Forelimb muscle (tissue), 1 donor: ENCODE measurements at places on chromosomes 2 and 18. TPM values are rescaled to one million over a fixed set of nuclear protein-coding genes. Genes with fewer than 3 reads are reported as not detected.

The IRS1 gene
- polyA plus RNA-seq: 11.9 TPM

The LDAH gene
- polyA plus RNA-seq: 10.1 TPM

The SP140L gene
- polyA plus RNA-seq: 5.4 TPM

The RFTN2 gene
- polyA plus RNA-seq: 15.2 TPM

DNA sequence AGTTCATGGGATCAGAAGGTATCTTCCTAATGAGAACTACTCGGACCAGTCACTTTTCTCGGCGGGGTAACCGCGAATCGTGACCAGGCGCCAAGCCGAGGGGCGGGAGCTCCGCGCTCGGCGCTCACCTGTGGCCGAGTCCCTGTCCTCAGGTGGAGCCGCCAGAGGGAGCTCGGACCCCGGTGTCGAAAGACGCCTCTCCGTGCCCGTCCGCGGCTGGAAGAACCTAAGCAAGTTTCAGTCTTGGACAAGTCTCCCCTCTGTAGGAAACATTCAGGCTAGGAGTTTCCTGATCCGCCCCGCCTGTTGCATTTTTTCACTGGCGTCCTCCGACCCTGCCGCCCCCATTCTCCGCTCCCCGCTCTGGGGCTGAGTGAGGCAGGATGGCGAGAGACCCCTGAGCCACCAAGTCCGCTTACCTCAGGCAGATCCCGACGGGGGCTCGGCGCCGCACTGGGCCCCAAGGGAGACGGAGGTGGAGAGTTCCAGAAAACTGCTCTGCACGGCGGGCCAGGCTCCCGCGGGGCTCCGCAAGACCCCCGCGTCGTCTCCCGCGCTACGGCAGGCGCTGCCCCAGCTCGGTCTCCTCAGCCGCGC, 480 bp downstream of the DSEL start:
- DNase-seq: no peak

- DNase-seq: no peak
Observed at GRCh38 chr2:211690736-211691135, 847.9 kb downstream of the ERBB4 start.

DNA sequence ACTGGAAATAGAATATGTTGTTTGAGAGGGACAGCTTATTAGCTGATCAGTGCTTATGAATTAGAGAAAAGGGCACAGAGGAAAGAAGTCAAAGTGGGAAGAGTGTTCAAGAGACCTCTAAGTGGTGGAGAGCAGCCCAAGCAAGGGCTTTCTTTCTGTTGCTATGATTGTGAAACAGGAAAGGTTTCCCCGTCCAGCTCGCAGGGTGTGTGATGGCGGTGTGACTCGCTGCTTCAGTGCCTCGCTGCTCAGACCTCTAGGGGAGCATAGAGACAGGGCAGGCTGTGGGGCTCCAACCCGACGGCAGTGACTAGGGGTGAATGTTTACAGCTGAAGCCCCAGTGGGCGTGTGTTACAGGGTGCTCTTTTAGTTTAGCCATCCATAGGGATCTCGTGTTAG, 166.5 kb upstream of the COPS8 start:
- no peak for DNase-seq

- no peak for DNase-seq
Observed at GRCh38 chr2:120955427-120955826, 219.8 kb downstream of the GLI2 start.

DNA sequence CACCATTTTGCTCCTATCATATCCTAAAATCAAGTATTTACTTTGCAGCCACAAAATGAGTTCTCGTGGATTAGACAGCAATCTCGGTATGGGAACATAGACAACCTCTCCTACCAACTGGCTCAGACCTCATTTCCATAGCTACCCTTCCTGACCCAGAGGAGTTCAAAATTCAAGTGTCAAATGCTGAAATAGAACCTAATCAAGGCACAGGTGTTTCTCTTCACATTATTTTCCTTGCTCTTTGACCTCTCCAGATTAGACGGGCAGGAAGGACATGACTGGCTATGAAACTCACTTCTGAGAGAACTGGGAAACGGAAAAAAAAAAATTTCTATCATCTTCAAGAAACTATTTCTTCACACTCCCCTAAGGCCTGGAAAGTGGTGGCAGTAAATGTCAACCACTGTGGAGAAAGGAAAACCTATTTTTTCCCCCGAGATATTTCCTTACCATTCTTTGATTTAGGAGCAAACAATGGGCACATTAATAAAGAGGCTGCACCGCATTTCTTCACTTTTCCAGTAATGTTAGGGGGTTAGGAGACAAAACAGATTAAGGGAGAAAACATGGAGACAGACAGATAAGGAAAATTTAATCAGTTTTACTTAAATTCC, 63.6 kb upstream of the DTNB start:
- DNase-seq: no peak

DNA sequence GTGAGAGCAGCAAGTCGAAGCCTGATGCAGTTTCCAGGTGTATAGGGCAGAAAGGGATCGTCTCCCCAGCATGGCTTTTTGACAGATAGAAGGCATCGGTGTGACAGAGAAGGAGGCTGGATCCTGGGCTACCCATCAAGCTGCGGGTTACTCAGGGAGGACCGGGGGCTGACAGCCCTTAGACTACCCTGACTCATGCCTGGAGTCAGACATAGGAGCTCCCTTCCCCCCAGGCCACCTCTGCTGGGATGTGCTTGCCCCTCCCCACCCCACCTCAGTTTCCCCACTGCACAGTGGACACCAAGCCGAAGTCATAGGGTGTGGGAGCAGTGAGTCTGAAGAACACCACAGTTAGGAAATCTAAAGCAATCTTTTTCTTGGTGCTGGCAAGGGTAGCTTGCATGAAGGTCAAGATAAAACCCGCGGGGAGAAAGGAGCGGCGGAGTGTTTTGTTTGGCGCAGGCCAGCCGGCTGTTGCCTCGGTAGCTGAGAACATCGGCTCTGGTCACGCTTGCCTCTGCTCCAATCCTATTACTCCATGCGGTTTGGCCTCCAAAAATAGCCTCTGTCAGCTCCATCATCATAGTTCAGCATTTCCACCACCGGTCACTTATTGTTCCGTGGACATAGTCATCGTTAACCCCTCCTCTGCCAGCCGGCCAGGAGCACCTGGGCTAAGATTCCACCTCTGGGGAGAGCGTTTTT, 169.2 kb upstream of the GLI2 start:
- DNase-seq: peak; percentile 57

- DNase-seq: no peak
Observed at GRCh38 chr18:5334456-5335075, 39.0 kb upstream of the ZBTB14 start.

- no peak for DNase-seq
Observed at GRCh38 chr2:132366421-132367180, 50.0 kb upstream of the GPR39 start.

GRCh38 chr2:29363111-29363510, 247.9 kb downstream of the CLIP4 start:
- no peak for DNase-seq

DNA sequence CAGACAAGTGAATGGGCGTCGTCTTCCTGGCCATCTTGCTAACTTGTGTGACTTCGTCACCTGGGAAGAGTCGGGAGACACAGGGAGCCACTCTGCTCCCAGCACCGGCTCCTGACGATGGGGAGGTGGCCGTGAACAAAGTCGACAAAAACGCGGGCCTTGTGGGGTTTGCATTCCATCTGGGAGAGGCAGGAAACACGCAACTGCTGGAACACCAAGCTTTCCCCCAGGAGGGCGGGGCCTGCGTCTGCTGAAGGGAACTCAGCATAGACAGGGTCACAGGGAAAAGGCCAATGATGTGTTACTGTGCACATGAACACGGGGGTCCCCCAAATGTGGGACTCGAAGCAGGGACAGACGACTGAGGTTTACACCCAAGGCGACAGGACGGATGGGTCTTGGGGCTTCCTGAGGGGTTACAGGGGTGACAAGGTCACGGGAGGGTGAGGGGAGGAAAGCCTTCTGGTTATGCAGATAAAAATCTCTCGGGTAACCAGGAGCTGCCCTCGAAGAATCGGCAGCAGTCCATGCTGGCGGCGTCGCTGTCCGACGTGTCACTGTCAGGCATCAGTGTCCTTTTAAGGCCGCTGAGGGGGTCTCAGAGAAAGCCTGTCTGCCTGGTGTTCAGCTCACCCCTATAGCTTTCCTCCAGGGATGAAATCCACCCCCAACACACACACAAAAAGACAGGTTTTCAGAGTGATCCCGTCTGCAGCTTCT, 28.2 kb upstream of the PRLH start:
- no peak for DNase-seq
